Astrocyte of the spinal cord (primary cell): ENCODE measurements at places on chromosomes 4 and X.
A peak's percentile ranks its signal among the peaks of the same experiment; 100 is the strongest.

GRCh38 chr4:4625488-4625887 is 83.6 kb upstream of the STX18 start:
- DNase-seq, result peak; percentile 31

- DNase-seq, result peak; percentile 75
Measured at GRCh38 chr4:176277162-176277904, 8.3 kb upstream of the ASB5 start.

- DNase-seq, result peak; percentile 4
Measured at GRCh38 chr4:167578906-167579305, 344.6 kb upstream of the SPOCK3 start.

DNA sequence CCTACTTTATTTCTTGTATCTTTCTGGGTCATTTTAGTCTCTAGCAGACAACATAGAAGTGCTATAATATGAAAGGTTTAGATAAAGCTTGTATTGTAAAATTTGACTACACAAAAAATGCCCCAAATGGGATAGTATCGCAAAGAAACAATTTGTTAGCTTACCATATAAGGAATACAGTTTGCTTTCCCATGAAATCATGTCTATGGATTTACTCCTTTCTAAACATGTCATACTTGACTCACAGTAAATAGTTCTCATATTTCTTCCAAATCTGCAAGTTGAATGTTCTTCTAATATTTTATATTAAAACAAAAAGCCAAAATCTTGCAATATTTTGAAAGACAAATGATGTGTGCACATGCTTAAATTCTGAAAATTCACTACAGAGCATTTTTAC is 103.9 kb downstream of the PPA2 start:
- no peak for DNase-seq

DNA sequence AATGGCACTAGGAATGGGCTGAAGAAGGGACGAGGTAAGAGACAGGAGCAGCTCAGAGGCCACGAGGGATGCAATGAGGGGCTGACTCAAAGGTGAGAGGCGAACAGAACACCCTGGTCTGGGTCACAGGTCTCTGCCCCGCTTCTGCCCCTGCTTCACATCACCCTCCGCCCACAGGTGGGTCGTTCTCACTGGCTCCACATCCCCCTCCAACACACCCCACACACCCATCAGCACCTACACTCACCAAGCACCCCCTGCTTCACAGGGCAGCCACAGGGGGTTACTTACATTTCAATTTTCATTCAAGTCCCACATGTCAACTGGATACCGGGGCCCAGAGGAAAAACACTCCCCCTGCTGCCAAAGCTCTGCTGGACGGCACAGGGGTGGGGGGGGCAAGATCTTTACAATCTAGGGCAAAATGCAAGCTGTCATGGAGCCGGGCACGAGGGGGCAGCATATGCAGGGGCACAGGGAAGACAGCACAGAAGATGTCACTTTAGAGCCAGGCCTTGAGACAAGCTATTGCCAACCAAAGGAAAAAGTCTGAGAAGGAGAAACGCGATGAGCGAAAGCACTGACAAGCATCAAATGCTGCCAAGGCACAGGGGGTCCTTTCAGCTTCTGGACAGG is 94.0 kb downstream of the AFAP1 start:
- peak; percentile 68 for DNase-seq

DNA sequence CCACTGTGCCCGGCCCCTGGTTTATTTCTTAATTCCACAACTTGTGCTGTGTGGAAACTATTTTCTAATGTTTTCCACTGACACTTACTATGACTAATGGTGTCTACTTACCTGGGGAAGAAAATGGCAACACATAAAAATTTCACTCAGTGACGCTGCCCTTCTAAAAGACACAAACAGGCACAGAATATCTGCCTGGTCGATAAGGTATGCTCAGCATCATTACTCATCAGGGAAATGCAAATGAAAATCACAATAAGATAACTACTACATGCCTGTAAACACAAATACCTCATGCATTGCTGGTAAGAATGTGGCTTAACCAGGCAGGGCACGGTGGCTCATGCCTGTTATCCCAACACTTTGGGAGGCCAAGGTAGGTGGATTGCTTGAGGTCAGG is 61.6 kb downstream of the UBE2K start:
- DNase-seq, result no peak

DNA sequence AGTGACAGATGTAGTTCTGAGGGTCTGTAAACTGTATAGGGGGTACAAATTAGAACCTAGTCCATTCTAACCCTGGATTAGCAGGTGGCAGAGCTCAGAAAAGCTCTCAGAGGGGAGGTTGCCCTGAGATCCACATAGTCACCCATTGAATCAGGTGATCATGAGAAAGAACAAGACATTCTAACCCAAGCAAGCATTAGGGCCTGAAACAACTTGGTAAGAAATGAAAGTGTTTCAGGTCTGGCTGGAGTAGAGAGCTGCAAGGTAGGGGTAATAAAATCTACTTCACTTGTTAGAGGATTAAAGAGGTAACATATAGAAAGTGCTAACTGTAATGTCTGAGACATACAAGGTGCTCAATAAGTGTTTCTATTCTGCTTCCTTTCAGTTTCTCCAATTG is 8.8 kb upstream of the BMP2K start:
- DNase-seq, result no peak

- no peak for DNase-seq
Measured at GRCh38 chr4:24836661-24837242, 41.4 kb downstream of the SOD3 start.

DNA sequence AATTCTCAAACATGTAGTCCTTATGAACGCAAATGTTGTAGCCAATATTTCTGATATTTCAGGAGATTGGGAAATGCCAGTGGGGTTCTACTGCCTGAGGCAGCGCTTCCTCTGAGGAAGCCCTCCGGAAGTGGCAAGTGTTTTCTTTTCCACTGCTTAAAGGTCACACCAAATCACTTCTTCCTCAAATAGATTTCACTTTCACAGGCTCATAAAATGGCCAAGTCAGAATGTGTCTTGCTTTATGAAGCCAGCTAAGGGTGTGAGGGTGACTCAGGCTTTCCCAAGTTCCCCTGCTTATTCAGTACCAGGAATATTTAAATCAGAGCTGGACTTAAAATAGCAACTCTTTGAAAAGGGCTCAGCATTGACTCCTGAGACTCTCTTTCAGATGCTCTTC is 514.2 kb upstream of the DIPK2B start:
- DNase-seq, result peak; percentile 65

GRCh38 chr4:10003666-10004065 is 17.6 kb downstream of the SLC2A9 start:
- no peak for DNase-seq

- DNase-seq, result peak; percentile 70
Measured at GRCh38 chr4:122914292-122914904, 8.0 kb downstream of the NUDT6 start.

DNA sequence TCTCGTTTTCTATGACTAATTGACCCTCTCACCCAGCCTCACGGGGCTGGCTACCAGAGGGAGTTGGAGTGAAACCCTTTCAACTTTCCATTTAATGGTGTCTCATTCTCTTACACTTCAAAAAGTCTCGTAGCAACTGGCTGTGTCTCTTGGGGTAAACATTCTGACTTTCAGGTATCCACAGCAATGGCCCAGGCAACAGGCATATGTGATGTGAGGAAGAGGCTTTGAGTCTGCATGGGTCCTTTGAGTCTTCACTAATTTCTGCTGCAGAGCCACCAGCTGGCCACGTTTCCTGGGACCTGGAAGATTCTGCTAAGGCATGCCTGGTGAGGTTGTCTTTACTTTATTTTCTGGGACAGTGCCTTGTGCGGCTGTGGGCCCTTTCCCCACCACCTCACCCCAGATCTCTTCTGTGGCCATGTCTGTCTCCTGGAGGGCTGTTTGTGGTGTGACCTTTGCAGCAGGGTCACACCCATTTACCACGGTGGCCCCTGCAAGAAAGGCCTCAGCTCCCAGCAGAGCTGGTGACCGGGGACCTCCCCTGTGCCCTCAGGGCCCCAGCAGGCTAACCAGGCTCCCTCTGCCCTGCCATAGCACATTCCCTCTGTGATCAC is 112.5 kb upstream of the FRG1 start:
- DNase-seq, result no peak

DNA sequence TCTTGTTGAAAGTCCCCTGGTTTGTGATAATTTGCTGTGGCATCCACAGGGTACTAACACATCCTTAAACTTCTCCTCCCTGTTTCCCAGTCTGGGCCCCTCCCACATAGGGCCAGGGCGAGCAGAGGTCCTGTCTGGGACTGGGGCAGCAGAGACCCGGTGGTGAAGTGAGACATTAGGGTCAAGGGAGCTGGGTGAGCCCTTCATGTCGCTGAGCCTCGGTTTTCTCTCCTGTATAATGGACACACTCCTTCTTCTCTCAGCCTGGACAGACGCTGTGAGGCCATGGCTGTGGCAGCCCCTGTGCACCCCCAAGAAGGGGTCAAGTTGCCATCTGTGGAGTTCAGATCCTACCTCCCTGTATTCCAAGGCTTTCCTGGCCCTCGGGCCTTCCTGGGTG is 33.0 kb upstream of the HMX1 start:
- DNase-seq, result no peak

DNA sequence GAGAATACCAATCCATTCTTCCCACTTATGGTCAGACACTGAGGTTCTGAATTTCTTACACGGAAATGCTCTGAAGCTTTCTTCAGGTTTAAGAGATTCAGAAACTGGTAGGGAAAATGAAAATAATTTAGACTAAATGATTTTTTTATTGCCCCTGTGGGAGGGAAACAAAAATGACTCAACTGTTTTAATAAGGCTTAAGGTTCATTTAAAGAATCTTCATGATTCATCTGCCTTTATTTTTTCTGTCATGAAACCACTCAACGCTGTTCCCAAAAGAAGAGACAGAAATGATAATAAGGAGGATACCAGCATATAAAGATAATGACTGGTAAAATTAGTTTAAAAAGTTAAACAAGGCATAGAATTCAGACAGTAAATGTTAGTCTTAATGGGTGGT is 39.3 kb upstream of the FAM47B start:
- DNase-seq, result peak; percentile 54

DNA sequence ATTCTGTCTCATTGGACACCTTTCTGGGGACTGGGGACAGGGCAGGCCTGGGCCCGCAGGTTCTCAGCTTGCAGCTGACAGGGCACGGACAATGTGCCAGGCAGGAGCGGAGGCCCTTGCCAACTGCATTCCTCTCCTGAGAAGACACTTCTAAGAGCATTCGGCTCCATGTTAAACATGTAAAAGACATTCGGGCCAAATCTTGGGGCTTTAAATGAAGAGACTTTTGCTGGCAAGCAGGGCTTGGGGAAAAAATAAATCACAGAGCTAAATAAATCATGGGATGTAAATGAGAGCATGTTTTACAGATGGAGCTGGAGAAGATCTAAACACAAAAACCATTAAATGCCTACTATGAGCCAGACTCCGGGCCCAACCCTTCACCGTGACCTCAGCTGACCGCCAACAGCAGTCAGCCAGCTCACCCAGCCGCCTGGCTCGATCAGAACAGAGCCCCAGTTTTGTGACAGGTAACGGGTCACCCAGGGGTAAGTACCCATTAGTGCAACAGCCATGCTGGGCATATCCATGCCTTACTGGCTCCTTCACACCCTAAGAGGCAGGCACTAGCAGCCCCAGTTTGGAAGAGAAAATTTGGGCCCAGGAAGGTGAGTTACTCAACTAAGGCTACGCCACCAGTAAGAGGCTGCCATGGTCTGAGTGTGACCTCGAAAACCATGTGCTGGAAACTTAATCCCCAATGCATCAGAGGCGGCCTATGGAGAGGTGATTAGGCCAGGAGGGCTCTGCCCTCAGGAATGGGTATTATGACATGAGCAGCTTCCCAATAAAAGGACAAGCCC is 14.7 kb downstream of the WDR1 start:
- DNase-seq, result no peak

DNA sequence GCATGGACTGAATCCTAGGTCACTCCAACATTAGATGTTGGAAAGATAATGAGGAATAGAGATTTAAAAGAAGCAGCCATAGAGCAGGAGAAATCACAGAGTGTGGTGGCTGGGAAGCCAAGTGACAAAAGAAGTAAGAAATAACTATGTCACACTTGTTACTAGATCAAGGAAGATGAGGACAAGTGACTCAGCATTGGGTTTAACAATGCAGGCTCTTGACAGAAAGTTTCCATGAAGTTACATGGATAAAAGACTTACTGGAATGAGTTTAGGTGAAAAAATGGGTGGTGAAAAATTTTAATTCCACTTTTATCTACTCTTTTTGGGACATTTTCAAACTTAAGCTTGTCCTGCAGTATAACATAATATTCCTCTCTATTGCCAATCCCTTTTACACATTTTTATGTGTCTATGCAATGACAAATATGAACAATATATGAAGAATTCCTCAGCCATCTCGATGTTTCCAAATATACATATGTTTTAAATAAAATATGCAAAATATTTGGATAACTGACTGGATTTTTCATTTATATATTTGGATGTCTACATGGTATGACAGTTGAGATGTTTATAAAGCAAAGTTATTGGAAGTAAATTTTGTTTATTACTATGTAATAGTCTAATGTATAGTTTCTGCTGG is 462.6 kb downstream of the IL15 start:
- no peak for DNase-seq

DNA sequence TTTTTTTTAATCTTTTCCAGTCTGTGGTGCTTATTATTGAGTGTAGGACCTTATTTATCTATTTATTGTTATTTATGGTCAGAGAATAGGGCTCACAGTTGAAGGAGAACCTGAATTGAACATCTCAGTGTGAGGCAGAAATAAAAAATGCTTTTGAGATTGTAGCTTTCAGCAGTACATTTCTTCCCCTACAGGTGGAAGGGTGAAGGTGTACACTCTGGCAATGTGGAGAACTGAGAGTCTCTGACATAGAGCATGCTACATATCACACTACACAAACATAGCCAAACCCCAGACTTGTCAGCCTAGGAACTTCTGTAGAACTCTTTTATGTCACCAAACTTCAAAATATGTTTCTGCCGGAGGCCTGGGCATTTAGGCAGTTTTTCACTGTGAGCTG is 140.2 kb downstream of the STIM2 start:
- DNase-seq, result no peak

DNA sequence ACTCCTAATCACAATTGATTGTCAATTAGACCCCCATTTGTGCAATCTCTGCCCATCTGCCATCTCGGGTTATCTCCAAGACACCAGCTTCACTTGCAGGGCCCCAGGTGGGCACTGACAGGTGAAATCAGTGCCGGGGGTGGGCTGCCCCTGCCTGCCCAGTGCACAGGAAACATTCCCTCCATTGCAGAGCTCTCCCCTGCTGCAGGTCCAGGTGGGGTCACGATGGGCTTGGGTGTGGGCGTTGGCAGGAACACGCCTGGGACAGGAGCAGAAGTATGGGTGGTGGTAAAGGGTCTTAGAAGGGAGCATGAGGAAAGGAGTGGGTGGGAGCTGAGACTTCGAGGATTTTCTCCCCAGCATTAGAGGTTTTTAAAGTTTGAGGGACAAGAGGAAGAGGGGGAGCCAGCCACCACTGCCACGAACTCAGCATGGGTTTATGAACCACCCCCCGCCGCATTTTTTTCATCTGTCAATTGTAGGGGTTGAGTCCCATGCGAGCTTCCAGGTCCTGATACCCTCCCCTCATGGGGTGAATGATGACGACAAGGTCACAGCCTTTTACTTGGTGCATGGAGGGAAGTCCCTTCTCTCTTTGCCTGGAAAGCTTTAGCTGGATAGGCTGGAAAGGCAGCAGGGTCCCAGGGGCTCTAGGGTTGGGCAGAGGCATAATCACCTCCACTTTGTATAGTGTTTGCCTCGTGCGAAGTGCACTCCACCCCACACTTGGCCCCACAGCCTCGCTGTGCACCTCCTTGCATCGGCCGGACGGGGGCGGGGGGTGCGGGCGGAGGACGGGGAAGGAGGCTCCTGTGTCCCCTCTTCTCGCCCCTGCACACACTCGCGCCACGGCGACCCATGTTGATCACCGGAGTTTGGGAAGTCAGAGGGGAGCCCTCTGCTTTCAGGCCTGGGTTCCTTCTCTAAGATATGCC is 3.5 kb upstream of the NKX1-1 start:
- no peak for DNase-seq
